ENCODE measurements at places on chromosomes 1 and 21.

DNA sequence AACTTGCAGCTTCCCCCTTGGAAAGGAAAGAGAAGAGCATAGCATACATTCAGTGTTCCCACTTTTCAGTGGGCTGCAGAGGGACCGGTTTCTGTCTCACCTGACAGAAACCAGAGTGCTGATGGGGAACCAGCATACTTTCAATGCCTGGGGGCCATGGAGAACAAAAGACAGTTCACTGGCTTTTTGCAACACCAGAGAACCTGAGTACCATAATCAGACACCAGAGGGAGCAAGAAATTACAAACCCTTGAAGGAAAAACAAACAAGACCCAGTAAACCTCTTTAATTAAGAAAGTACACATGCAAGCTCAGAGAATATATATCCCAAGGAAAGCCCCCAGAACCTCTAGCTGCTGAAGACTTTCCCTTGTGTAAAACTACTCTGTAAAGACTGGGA, 51.1 kb downstream of the CSMD2 start:
- DNase-seq: no peak

GRCh38 chr1:228082918-228083870, 686 bp downstream of the ARF1 start:
- peak; percentile 46 for DNase-seq

- DNase-seq: no peak
Observed at GRCh38 chr21:31892686-31893085, 19.9 kb downstream of the HUNK start.

- DNase-seq: no peak
Observed at GRCh38 chr1:234969011-234969441, 159.6 kb downstream of the TOMM20 start.

DNA sequence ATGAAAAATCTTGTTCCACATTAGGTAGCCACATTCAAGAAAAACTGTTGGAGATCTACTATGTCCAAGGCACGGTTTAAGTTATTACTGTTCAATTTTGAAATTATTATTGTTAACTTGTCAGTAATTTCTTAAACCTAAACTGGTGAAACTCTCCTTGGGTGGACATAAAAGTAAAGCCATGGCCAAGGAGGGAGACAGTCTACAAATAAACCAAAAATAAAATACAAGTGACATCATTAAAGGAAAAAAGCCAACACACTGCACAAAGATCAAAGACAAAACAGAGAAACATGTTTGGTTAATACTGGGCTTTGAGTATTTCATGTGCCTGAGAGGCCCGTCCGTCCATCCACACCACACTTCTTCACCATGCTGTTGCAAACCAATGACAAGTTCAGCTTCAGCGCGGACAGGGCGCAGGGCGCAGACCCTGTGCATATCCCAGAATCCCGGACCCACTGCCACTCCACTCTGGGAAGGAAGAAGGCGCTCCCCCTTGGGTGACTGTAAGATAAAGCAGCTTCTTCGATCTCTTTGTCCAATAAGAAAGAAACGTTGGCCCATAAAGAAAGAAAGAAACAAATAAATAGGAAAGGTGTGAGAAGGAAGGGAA, 918 bp upstream of the RASAL2 start:
- no peak for DNase-seq
